ENCODE measurements at places on chromosomes 1 and 21.

DNA sequence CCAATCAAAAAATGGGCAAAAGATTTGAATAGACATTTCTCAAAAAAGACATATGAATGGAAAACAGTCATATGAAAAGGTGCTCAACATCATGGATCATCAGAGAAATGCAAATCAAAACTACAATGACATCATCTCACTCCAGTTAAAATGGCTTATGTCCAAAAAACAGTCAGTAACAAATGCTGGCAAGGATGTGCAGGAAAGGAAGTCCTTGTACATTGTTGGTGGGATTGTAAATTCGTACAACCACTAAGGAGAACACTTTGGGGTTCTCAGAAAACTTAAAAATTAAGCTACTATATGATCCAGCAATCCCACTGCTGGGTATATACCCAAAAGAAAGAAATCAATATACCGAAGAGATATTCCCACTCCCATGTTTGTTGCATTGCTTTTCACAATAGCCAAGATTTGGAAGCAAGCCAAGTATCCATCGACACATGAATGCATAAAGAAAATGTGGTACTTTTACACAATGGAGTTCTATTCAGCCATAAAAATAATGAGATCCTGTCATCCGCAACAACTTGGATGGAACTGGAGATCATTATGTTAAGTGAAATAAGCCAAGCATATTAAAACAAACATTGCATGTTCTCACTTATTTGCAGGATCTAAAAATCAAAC is 17.9 kb downstream of the GBP5 start:
- no peak for DNase-seq

DNA sequence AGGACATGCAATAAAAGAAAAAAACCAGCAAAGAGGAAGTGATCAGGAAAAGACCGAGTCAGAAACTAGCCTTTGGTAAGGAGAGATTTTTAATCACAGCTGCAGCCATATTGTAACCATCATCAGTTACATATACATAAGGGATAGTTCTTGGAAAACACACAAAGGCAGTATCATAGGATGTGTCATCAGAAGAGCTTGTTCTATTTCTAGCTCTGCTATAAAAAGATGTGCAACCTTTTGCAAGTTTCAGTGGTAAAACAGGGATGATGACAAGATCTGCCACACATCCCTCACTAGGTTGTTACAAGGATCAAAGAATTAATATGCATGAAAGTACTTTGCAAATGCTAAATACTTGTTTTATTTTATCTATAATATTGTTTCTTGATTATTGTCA is 342.0 kb downstream of the VAV3 start:
- DNase-seq = no peak

- no peak for DNase-seq
These were observed 107.4 kb downstream of the NTPCR start for GRCh38 chr1:233057836-233058235.

- DNase-seq = no peak
These were observed 80.9 kb upstream of the BACH1 start for GRCh38 chr21:29217818-29218291.

DNA sequence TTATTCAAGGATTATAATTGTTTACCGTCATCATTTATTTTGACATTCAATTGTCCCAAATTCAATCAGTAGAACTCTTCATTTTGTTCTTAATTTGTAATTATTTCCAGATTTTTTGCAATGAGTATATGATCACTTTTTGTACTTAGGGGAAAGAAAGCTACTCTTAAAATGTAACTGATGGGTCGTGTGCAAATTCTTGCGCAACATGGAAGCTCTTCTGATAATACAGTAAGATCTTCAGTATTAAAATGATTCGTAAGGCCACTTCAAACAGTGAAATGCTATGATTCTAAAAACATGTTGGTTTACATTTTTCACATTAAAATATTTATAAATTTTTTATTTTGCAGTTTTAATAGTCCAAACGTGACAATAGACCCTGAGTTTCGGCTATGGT is 63.4 kb downstream of the LBR start:
- no peak for DNase-seq

- no peak for DNase-seq
These were observed 21.7 kb downstream of the CACNA1S start for GRCh38 chr1:201090541-201090940.

DNA sequence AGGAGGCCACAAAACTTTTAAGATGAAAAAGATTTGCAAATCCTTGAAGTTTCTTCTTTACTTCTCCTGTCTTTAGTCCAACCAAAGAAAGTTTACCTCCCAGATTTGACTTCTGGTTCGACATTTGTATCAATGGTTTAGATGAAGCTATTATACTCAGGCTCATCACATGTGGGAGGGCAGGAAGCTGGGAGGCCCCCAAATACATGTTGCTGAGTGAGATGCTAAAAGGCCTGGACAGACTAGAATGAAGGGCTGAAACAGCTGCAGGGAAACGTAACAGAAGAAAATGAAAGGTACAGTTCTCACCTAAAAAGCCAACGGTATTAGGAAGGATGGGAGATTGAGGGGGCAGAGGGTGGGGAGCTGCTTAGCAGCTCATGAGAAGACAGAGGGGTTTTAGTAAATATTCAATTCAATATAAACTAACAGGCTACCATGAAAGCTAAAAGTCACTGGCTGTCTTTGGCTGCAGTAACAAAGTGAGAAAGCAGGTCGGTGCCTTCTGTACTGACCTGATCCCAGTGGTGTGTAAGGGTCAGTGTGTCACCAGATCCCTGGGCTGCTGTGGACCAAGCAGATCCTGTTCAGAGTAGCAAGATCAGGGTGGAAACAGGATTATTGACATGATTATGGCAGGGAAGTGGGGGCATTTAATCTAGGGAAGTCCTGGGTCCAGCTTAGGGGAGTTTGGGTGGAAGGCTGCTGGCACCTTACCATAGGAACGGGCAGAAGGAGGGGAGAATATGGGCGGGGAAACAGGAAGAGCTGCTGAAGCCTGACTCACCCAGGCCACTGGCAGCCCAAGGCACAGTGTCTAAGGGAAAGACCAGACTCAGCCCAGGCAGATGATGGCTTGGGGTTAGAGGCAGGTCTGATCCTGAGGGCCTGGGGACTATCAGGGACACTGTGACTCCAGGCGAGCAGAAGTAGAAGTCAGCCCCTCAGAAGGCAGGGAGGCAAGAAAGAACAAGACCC is 60.4 kb downstream of the KCNN3 start:
- DNase-seq = no peak

DNA sequence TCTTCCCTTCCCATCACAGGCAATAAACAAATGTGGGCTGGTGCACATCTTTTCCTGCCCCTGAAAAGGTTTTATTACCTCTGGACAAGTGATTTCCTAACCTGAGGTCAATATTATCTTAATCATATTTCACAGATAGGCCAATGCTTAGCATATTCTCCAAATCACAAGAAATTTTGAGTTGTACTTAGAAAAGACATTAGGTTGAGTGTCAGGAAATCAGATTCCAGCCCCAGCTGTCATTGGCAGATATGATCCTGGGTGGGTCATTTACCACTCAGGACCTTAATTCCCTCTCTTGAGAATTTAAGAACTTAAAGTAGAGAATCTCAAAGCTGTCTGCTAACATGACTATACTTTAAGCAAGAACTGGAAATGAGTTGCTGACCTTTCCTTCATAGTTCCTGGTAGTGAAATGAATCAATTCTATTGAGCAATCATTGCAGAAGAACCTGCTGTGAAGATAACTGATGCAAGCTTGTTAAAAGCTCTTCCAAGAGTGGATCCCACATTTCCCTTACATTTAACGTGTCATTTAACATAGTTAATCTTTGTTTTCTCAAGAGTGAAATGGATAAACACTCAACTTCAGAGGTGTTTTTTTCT is 46.4 kb upstream of the CR2 start:
- no peak for DNase-seq

DNA sequence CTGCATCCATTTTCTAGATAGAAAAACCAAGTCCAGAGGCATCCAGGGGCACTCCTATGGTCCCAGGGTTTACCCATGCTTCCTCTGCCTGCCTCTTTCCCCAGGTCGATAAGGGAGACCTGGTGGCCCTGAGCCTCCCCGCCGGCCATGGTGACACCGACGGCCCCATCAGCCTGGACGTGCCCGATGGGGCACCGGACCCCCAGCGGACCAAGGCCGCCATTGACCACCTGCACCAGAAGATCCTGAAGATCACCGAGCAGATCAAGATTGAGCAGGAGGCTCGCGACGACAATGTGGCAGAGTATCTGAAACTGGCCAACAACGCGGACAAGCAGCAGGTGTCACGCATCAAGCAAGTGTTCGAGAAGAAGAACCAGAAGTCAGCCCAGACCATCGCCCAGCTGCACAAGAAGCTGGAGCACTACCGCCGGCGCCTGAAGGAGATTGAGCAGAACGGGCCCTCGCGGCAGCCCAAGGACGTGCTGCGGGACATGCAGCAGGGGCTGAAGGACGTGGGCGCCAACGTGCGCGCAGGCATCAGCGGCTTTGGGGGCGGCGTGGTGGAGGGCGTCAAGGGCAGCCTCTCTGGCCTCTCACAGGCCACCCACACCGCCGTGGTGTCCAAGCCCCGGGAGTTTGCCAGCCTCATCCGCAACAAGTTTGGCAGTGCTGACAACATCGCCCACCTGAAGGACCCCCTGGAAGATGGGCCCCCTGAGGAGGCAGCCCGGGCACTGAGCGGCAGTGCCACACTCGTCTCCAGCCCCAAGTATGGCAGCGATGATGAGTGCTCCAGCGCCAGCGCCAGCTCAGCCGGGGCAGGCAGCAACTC is 41.3 kb downstream of the TMCC2 start:
- no peak for DNase-seq

DNA sequence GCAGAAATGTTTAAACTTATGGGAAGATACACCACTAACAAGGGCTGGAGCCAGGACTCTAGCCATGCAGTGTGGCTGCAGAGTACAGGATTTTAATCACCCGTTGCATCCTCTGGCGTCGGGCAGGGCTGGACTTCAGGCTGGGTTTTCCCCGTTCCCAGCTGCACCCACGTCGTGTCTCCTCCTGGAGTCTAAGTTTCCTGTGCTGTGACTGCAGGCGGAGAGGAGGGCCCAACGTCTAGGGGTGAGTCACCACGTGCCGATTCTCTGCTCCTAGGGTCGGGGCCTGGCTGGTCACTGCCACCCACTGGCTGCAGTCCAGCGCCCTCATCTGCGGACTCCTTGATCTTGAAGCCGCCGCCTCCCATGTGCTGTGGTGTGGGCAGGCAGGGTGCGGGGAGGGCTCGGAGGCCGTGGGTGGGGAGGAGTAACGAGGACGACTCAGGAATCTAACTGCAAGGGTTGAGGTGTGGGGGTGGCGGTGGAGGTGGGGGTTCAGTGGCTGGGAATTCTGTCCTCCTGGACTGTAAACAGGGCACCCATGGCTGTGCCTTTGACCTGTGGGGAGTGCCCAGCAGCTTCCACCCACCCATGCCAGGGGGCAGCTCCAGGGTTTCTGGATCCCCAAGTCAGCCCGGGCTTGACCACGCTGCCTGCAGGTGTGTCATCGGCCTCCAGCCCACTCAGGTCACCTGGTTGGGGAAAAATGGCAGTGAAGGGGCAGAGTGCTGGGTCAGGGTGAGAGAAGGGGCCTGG is 77.8 kb downstream of the ALPL start:
- DNase-seq = no peak

GRCh38 chr1:172670791-172671190 is 11.9 kb downstream of the FASLG start:
- peak; percentile 54 for DNase-seq

- DNase-seq = no peak
These were observed 20.8 kb upstream of the FAM3B start for GRCh38 chr21:41295721-41296254.

GRCh38 chr21:15976807-15977206 is 247.0 kb downstream of the USP25 start:
- no peak for DNase-seq

DNA sequence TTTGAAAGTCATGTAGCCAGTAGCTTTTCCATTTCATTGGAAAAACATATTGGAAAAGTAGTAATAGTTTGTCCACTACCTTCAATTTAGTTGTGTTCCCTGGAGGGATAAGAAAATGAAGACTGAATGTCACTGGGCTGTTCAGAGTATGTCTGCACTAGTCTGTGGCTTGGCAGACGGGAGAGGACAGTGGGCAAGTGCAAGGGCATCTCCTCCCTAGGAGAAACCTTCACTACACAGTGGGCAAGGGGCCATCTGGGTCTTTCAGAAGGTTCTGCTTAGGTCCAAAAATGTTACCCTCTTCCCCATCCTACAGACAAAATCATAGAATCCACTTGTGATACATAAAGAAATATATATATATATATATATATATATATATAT is 118.1 kb downstream of the C1orf21 start:
- DNase-seq = no peak

- no peak for DNase-seq
These were observed 15.4 kb downstream of the L1TD1 start for GRCh38 chr1:62209931-62210595.

DNA sequence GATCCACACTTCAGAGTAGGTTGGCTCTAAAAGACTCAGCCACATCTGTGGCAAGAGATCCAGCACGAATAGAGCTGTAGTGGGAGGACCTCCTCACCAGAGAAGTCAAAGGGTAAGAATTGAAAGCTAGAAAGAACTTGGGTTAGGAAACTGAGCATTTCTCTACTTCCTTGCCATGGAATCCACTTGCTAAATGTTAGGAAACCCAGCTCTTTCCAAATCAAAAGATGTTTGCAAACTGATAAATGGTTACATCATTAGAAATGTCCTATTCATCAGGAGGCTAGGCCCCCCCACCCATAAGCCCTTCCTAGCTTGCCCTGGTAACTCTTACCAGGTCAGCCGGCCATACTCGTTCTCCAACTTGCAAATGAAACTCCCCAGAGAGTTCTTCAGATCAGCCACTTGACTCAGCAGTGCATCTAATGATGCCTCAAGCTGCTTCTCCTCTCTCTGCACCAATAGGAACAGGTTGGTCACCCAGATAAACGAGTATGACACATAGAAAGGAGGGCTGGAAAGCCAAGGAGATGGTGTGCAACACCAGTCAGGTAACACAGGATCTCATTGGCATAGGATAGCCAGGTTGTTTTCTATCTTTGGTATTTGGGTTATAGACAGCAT is 1.5 kb downstream of the MED8 start:
- no peak for DNase-seq

DNA sequence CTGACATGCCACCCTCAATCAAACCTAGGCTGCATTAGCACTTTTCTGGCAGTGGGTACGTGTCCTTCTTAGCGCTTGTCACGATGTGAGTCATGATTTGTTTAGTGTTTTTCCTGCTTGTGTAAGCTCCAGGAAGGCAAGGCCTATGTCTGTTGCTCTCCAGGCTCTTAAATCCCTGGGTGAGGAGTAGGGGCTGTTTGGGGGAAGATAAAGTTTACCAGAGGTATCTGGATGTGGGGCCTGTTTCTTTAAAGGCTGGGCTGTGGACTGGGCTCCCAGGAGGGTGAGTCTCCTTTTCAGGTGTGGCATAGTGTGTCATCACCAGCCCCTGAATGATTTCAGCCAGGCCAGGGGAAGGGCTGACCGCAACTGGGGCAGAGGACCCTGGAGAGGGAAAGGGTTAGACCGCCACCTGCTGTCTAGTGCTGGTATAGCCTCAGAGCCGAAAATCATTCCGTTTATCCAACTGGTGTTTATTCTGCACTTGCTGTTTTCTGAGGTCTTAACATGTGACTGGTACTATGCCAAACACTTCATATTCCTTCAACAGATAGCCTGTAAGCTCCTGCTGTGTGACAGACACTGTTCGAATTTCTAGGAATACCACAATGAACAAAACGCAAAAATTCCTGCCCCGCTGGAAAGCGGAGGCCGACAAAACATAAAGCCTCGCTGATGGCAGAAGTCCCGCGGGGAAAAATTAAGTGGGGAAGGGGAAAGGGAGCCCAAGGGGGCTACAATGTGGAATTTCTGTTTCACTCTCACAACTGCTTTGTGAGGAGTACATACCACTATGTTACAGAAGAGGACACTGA is 9.7 kb downstream of the SERINC2 start:
- peak; percentile 70 for DNase-seq

GRCh38 chr1:232937741-232938375 is 12.6 kb upstream of the NTPCR start:
- DNase-seq = no peak

- no peak for DNase-seq
These were observed 59.1 kb downstream of the RALGPS2 start for GRCh38 chr1:178784131-178784536.
